Right lobe of liver (tissue), 6 donors: ENCODE measurements at places on chromosomes 6 and 20.

DNA sequence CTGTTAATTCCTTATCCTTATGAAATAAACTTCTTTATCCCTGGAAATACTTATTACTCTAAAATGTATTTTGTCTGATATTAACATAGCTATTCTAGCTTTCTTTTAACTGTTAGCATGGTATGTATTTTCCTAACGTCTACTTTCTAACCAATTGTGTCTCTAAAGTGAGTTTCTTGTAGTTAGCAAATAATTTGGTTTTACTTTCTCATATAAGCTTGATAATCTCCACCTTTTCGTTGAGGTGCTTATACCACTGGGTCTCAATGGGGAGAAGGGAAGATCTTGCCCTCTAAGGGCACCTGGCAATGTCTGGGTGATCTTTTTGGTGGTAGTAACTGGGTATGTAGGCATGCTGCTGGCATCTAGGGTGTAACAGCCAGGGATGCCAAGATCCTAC is 25.7 kb downstream of the ZNF334 start:
- H3K27ac ChIP-seq: no peak overlapping the region
- no peaks in the 10 kb centered on the region for H3K27me3 ChIP-seq
- DNase-seq: no peak
- no peak overlapping the region for H3K4me3 ChIP-seq
- H3K4me1 ChIP-seq: no peaks in the 10 kb centered on the region

DNA sequence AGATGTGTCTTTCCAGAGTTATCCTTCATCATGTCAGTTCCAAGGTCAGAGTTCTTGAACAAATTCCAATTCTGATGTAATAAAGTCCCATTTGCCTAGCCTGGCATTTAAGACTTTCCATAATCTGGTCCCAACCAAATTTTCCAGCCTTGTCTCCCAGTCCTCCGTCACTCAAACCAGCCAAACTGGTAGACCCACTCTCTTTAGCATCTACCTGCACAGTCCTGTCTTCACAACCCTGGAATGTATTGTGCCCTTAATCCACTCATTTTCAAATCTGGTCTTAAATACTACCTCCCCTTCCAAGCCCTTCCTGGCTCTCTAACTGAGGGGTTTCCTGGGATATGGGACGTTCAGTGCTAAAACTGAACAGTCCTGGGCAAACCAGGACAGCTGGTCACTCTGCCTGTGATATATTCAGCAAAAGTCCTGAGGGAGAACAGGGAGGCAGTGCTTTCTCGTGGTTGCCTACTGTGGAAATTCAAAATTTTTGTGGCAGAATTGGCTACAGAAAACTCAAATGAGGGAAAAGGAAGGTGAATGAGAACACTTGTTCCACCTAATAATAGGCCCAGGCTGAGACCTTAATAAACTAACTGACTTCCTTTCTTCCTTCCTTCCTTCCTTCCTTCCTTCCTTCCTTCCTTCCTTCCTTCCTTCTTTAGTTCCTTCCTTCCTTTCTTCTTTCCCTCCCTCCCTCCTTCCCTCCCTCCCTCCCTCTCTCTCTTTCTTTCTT is 10.8 kb upstream of the AKAP7 start:
- no peaks in the 10 kb centered on the region for H3K4me1 ChIP-seq
- no peak for DNase-seq
- H3K27ac ChIP-seq: no peak overlapping the region
- H3K36me3 ChIP-seq: no peaks in the 10 kb centered on the region

GRCh38 chr20:45441746-45442145 is 25.8 kb downstream of the PIGT start:
- H3K27ac ChIP-seq: no peak overlapping the region
- no peaks in the 10 kb centered on the region for H3K36me3 ChIP-seq
- no peaks in the 10 kb centered on the region for H3K27me3 ChIP-seq
- no peaks in the 10 kb centered on the region for H3K4me1 ChIP-seq
- DNase-seq: no peak

DNA sequence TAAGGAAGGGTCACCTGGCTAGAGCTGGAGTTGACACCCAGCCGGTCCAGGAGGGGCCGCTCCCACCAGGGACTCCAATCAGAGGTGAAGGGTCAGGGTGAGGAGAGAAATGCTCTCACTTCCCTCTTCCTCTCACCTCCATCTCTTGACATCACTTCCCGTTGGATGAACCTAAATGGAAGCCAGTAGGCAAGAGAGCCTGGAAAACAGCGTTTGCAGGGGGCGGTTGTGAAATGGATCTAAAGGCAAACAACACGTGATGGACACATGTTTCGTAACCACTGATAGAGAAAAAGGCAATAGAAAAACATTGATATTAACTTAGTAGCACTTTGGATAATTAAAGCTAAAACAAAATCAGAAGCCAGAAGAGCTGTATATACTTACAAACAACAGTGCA is 105.6 kb upstream of the FOXA2 start:
- no peaks in the 10 kb centered on the region for H3K27me3 ChIP-seq
- H3K27ac ChIP-seq: no peak overlapping the region
- peak; percentile 64 for DNase-seq
- no peaks in the 10 kb centered on the region for H3K4me1 ChIP-seq
- H3K4me3 ChIP-seq: no peak overlapping the region

GRCh38 chr20:62989201-62989601 is 17.6 kb downstream of the BHLHE23 start:
- no peak for DNase-seq
- H3K27ac ChIP-seq: no peak overlapping the region
- no peaks in the 10 kb centered on the region for H3K27me3 ChIP-seq
- H3K4me3 ChIP-seq: no peak overlapping the region
- no peaks in the 10 kb centered on the region for H3K4me1 ChIP-seq

- H3K27me3 ChIP-seq: no peaks in the 10 kb centered on the region
- H3K27ac ChIP-seq: no peak overlapping the region
- no peaks in the 10 kb centered on the region for H3K36me3 ChIP-seq
- H3K4me1 ChIP-seq: no peaks in the 10 kb centered on the region
- H3K4me3 ChIP-seq: no peak overlapping the region
Observed at GRCh38 chr6:137777687-137778075, 89.4 kb upstream of the TNFAIP3 start.
